HL-60 (cell line): ENCODE measurements at places on chromosomes 4 and X.

- DNase-seq: no peak
Measured at GRCh38 chr4:48445704-48446103, 37.4 kb upstream of the SLC10A4 start.

- DNase-seq: no peak
Measured at GRCh38 chrX:43643662-43644061, 12.4 kb upstream of the MAOA start.

DNA sequence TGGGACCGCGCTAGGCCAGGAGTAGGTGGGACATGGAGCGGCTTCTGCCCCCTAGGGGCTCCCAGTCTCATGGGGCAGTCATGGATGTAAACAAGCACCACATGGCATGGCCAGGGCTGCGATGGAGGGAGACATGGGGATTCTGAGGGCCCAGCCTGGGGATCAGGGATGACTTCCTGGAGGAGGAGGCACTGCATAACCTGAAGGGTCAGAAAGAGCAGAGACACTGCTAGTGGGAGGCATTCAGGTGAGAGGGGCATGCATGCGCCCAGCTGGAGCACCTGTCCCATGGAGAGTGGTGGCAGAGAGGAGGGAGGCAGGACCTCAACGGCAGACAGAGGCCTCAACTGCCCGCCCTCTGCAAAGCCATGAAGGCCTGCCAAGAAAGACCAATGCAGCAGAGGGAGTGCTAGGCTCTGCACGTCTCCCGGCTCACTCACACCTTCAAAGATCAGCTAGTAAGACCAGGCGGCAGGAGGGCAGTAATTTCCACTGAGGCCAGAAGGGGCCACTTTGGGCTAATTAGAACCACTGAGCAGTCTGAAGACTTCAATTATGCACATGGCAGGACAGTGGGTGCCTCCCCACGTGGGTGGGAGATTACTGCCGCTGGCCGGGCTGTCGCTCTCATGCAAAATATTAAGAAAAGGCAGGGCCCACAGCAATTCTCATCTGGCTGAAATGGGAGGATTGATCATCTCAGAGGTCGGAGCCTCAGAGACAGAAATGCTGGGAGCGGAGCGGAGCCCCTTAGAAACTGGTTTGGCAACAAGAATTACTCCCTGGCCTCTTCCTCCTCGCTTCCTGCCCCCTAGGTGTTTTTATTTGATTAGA is 69.6 kb downstream of the PPP2R2C start:
- DNase-seq: no peak

DNA sequence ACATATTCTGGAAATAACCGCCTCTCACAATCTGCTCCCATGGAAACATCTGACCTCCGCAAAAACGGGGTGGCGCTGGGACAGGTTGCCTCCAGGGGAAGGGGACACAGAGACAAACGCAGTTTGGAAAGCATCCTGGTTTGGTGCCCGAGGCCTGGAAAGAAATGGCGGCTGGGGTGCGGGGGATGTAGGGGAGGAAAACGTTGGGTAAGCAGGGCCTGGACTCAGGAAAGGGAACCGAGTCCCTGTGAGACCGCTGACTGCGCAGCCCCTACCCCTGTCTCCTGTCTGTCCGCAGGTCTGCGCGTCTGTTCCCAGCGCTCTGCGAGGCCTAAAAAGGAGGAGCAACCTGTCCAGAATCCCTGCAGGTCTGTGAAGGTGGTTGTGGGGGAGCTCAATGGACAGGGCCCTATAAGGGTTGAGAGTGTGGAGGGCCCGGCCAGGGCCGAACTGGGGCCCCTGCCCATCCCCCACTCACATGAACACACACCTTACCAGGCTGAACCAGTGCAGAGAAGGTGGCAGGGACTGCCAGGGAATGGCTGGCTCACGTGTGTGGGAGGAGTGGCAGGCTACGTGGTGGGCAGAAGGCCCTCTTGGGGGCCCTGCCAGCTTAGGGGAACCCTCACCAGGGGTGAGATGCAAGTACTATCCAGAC is 672 bp downstream of the TCEAL3 start:
- no peak for DNase-seq

DNA sequence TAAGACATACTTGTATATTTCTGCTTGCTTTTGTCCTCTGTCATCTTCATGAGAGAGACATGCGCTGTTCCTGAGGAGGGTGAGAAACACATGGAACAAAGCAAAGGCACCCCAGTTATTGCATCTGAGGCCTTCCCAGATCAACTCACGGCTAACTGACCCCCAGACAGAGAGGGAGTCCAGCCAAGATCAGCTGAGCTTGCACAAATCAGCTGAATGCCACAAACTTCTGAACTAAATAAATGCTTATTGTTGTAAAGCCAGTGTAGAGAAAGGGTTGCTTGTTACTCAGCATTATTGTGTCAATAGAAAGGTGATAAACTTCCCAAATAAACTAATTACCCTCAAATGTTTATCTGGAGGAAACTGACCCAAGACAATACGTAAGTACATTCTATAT is 163.8 kb downstream of the BTC start:
- no peak for DNase-seq

GRCh38 chrX:133213117-133213516 is 5.0 kb downstream of the TFDP3 start:
- DNase-seq: no peak

- no peak for DNase-seq
Measured at GRCh38 chrX:17567187-17567586, 170.1 kb upstream of the SCML1 start.

GRCh38 chr4:90648311-90648710 is 521.1 kb downstream of the CCSER1 start:
- DNase-seq: no peak

DNA sequence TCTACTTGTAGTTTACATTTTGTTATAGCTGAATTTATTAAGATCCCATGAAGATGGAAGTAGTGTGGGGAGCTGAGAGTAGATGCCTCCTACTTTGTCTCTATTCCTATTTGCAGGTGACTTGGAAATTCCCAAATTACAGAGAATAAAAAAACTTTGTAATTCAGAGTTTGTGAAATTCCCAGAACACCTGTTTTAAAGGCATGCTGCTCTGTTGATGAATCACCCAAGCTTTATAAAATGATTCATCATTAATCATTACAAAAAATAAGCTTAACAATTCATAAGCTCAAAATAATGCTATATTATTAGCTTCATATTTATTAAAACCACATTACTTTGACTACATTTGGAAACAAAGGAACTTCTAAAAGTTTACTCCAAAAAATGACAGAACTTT is 856.3 kb downstream of the RPA4 start:
- no peak for DNase-seq

DNA sequence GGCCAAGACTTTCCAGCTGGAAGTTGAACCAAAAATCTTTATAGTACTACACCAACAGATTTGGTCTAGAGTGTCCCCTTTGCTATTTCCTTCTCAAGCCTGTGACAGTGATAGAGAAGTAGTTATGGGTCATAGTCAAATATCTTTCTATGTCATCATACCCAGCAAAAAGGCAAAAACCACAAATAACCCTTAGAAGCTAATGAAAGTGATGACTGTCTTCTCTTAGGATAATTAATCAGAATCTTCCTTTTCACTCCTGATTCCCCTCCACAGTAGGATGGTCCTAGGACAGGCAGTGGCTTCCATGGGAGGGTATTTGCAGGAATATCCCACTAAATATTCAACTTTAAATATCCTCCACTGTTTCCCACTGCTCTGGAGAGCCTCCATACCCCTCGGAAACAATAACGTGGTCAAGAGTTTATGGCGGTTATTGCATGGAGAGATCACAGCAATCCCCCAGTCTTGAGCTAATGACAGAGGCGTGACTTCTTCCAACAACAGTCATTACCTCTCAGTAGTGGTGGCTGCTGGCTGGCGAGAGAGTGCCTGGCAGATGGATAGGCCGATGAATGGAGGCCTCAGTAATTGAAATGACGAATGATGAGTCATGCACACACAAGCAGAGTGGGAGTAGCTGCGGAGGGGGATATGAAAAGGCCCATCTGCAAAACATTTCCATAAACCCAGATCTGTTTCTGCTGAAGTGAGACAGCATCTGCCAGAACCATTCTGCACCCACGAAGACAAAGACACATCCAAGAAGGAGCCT is 154.9 kb downstream of the STK32B start:
- no peak for DNase-seq

GRCh38 chr4:2962614-2963174 is 512 bp downstream of the NOP14 start:
- peak; percentile 46 for DNase-seq

DNA sequence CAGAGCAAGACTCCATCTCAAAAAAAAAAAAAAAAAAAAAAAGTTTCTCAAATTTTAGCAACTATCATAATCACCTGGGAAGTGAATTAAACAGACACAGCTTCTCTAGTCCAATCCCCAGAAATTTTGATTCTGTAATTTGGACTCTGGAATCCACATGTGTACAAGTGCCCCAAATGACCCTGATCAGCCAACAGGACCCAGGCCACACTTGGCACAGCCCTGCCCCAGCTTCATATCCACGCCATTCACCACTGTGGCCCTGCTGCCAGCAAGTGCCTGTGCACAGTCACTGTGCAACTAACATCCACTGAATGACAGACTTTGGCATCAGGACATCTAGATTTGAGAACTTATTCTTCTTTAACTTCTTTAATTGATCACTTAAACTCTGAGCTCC is 14.1 kb upstream of the CXCL13 start:
- no peak for DNase-seq

DNA sequence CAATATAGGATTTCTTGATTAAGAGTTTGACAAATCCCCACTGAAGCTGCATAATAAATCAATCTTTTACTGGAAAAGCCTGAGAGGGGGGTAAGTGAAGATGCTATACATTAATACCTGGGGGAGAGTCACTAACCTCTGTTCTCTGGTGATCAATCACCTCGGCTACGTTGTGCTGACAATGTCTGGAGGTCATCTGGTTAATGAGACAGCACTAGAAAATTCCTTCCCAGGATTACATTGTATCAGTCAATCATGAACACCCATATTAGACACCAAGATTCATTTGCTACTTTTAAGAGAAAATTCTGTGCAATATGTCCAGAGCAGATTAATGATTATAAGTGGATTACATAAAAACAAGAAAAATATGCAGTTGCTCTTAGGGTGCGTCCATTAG is 408.3 kb downstream of the PDHA2 start:
- DNase-seq: no peak

- DNase-seq: no peak
Measured at GRCh38 chr4:168021666-168022065, 70.7 kb upstream of the ANXA10 start.

GRCh38 chr4:32140636-32141035 is 1420.5 kb downstream of the PCDH7 start:
- DNase-seq: peak; percentile 41

DNA sequence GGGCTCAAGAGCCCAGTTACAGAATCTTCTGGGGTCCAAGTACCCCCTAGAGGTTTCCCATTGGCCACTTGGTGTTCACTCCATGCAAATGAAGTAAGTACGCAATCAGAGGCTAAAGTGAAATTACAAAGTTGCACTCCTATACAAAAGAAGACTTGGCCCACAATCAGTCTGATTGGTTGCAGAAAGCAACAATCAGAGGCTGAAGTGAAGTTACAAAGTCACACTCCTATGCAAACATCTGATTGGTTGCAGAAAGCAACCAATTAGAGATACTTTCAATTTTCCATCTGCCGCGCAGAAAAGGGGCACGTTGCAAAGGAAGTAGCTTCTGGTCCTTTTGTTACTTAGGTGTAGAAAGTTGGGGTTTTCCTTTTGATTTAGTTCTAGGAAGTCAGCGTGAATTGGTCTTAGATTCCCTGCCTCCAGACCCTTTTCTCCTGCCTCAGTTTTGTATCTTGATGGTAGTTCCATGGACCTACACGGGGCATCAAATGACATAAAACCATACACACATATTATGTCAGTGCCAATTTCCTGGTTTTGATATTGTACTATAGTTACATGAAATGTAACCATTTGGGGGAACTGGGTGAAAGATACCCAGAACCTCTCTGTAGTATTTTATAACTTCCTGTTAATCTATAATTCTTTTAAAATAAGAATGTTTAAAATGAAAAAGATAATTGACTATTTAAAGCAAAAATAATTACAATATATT is 12.4 kb upstream of the PIN4 start:
- DNase-seq: no peak

DNA sequence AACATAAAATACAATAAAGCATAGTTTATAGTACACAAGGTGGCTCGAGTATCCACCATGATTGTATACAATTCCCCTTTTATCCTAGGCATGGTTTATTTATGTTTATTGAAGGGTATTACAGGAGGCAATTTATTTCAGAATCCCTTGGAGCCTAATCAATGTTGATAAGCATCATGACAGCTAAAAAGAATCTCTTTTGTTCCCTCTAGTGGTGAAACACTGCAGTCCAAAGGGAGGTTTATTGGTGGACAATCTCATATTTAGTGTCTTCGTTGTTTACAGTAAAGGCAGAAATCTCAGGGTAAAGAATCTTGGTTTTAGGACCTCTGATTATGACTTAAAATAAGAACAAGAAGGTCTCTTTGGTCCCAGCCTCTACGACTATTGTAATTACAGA is 1712.5 kb downstream of the C4orf33 start:
- no peak for DNase-seq

GRCh38 chr4:148265627-148266026 is 176.6 kb downstream of the NR3C2 start:
- DNase-seq: no peak

GRCh38 chr4:113189546-113189945 is 140.1 kb downstream of the ANK2 start:
- no peak for DNase-seq

DNA sequence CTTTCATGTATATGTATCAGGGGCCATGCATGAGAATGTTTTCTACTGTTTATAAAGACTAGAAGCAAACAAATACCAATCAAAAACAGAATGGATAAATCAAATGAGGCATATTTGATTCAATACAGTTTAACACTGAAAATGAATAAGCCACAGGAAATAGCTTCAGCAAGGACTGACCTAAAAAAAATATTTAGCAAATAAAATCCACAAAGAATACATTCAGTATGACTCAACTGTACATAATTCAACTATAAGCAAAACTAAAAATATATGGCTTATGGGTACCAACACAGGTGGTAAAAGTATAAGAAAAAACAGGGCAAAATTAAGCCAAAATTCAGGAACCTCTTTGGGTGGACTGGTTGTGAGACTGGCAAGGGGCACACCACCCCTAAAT is 112.9 kb downstream of the KCNIP4 start:
- no peak for DNase-seq

DNA sequence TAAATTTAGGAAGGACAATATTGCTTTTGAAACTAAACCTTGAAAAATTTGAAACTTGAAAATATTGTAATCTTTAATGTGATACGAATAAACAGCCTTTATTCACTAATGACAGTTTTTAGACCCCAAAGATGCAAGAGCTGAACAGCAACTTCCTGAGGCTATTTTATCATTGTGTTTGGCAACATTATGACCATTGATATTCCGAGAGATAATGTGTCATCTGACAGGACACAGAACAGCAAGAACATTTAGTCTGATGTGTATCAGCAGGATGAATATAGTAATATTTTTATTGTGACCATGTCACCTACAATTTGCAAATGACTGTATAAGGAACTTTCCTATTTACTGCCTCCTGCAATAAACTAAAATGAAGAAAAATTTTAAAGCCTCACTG is 316.0 kb downstream of the ADAM29 start:
- DNase-seq: no peak

GRCh38 chr4:68451246-68452211 is 4.3 kb downstream of the TMPRSS11E start:
- no peak for DNase-seq

- no peak for DNase-seq
Measured at GRCh38 chrX:124023838-124024238, 62.3 kb downstream of the STAG2 start.

- DNase-seq: peak; percentile 90
Measured at GRCh38 chr4:83112231-83112630, 2.3 kb downstream of the PLAC8 start.
